Tibial nerve (tissue), 4 donors: ENCODE measurements at places on chromosomes 6 and 20.

- DNase-seq, result no peak
Observed at GRCh38 chr20:44809380-44810060, 826 bp downstream of the RIMS4 start.

DNA sequence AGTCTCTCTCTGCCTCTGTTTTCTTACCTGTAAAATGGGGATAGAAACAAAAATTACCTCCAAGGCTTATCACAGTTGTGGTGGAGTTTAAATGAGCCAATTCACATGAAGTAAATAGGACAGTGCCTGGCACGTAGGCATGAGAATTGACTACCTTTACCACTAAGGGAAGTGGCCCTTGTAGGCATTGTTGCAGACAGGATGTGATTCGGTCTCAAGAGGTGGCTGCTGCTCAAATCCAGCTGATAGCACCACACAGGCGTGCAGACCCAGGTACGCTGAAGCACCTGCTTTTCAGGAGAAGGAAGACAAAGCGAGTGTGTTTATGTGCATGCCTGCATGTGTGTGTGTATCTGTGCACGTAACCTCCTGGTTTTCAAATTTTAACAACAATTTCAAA, 108.6 kb downstream of the EYA2 start:
- no peak for DNase-seq

GRCh38 chr6:43250992-43251373, 7.7 kb downstream of the TTBK1 start:
- DNase-seq, result no peak

DNA sequence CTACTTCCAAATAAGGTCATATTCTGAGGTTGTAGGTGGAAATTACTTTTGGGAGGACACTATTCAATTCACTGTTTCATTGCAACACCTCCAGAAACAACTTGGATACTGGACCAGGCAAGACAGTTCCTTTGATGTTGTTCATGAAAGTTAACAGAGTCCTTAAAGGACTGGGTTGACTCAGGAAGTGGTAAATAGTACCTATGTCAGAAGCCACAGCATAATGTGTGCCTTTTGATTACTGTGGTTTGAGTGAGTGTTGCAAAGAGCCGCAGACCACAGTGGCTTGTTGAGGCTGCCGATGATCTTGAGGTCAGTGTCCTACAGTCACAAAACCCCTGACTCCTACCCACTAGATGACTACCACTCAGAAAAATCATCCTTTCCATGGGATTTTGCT, 10.9 kb downstream of the IL20RA start:
- DNase-seq, result no peak

DNA sequence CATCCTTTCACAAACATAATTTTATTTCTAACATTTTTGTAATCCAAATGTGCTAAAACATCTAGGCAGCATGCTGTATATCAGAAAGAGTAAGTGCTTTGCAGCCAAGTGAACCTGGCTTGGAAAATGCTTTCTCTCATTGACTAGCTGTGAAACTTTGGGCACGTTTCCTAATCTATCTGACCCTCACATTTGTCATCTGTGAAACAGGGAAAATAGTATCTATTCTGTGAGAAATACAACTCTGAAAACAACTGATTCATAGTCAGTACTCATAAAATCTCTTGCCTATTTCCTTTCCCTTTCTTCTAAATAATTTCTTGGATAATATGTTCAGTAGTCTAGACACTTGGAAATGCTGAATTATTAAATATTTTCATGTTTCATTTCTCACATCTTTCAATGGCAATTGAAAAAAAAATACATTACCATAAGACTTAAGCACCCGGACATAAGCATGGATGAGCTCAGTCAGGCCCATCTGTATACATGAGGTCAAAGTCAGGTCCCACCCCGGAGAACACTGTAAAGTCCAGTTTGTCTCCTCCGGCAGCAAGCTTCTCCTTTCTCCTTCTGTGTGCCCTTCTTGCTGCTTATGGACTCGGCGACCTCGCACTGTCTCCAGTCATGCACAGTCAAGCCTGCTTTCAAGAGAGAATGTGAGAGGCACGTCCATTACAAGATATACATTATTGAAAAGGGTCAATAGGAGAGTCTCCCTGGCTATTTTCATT, 455.0 kb upstream of the SOX4 start:
- no peak for DNase-seq

- no peak for DNase-seq
Observed at GRCh38 chr6:170156448-170157375, 134.2 kb downstream of the DLL1 start.

- no peak for DNase-seq
Observed at GRCh38 chr6:47698342-47698787, at the start of gene ADGRF4. Gene ADGRF4 (plus strand): TSS chr6:47698580. CDS start chr6:47707246, 8,666 bp downstream.

GRCh38 chr6:85680388-85680787, 37.7 kb upstream of the SYNCRIP start:
- DNase-seq, result no peak
